ENCODE measurements at places on chromosomes 1 and 21.

- DNase-seq: no peak
Measured at GRCh38 chr21:27362249-27362648, 395.4 kb upstream of the ADAMTS5 start.

- DNase-seq: no peak
Measured at GRCh38 chr1:8040586-8040985, 14.5 kb upstream of the ERRFI1 start.

DNA sequence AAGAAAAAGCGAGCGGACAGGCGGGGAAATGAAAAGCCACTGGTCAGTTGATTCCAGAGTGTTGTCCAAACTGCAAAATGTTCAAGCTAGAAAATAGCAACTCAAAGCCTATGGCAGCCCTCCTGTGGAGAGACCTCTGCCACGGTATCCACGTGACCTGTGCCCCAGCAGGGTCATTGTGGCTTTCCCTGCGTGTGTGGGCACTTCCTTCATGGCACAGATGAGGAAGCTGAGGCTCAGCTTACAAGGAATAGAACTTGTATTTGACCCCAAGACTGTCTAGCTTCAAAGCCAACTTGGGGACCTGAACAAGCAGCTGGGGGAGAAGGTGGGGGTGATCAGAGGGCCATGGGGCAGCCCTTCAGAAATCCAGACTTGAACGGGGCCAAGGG is 15.6 kb upstream of the PLEKHG5 start:
- no peak for DNase-seq

DNA sequence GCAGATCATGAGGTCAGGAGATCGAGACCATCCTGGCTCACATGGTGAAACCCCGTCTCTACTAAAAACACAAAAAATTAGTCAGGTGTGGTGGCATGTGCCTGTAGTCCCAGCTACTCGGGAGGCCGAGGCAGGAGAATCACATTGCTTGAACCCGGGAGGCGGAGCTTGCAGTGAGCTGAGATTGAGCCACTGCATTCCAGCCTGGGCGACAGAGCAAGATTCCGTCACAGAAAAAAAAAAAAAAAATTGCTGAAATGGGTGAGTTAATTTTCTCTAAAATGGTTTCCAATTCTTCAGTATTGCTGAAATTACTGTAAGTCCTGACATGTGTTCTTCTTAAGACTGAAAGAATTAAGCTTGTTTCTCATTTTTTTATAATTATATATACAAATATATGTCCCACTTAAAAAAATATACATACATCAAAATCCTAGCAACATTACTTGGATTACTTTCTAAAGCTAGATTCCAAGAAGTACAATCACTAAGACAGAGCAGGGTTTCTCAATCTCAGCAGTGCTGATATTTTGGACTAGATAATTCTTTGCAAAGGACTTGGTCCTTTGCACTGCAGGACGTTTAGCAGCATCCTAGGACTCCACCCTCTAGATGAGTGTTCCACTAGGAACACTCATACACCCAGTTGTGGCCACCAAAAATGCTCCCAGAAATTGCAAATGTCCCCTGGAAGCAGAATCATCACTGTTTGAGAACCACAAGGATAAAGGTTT is 24.8 kb downstream of the ZNHIT6 start:
- no peak for DNase-seq

- DNase-seq: no peak
Measured at GRCh38 chr1:170133766-170134495, 11.8 kb upstream of the NTMT2 start.

GRCh38 chr1:91727763-91728162 is 158.2 kb downstream of the TGFBR3 start:
- no peak for DNase-seq

- DNase-seq: no peak
Measured at GRCh38 chr1:36560621-36561360, 78.1 kb upstream of the CSF3R start.

GRCh38 chr1:154154534-154155191 is at the start of gene NUP210L:
NUP210L (minus strand) TSS chr1:154155073.
- DNase-seq: no peak

- DNase-seq: no peak
Measured at GRCh38 chr1:200982071-200982945, 41.2 kb downstream of the KIF21B start.

GRCh38 chr1:203625628-203626019 is 1.0 kb upstream of the ATP2B4 start:
- DNase-seq: no peak

- no peak for DNase-seq
Measured at GRCh38 chr1:10667861-10668761, 128.3 kb downstream of the CASZ1 start.

GRCh38 chr1:205666372-205667166 is 13.7 kb downstream of the SLC45A3 start:
- no peak for DNase-seq

GRCh38 chr1:208162903-208163302 is 81.3 kb downstream of the PLXNA2 start:
- DNase-seq: no peak

- no peak for DNase-seq
Measured at GRCh38 chr1:39625462-39626273, 13.8 kb downstream of the HEYL start.

DNA sequence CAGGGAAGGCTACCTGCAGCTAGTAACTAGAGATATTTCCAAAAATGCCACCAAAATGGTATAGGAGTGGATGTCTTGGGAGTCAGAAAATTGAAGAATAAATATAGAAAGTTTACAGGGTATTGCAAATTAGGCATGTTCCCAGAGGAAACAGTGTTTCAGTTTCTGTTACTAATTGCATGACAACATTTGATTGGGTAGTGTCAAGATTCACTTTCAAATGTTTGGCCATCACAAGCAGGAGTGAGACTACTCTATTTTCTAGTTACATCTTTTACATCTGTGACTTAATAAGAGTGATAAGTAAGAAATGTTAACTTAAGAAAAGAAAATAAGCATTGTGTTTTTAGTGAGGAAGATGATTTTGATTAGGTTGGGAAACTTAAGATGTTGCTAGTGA is 30.2 kb downstream of the AMY1C start:
- no peak for DNase-seq

DNA sequence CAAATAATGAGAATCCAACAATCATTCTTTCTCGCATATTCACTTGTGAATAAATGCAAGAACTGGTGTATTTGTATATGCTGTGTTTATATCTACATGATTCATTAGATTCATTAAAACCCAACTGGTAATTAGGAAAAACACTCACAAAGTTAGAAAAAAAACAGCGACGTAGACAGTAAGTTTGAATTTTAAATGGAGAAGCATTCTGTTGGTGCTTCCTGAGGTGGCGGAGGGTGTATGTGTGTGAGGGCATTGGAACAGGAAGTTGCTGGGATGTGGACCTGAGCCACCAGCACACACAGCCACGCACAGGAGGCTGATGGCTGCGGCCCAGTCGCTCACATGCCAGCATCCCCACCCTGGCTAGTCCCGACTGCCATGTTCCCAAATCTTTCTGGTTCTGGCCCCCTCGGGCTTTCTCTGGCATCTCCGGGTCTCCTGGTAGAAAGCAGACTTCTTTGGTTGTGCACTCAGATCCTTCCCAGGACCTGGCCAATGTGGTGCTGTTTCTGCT is 121.6 kb upstream of the IRF2BP2 start:
- no peak for DNase-seq

DNA sequence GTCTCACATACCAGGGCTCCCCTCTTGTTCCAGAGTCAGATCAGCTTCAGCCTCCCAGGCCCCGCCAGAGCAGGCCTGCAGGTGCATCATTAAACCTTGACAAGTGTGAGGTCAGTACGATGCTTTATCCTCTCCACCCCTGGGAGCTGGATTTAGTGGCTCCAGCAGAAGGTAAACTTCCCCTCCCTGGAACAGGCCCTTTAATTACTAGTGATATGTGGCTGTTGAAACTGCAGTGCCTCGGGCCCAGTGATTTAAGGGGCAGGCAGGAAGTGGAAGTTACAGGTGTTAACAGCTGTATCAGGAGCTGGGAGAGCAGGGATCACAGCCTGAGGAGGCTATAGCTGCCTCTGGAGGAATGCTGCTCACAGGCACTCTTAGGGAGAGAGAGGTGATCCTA is 132.4 kb upstream of the KLHDC7A start:
- DNase-seq: no peak
